ENCODE measurements at places on chromosomes 11 and 22.

GRCh38 chr11:118410055-118410745 lies 8.8 kb downstream of the ATP5MG start:
- no peak for DNase-seq

- no peak for DNase-seq
These were observed 85.9 kb upstream of the GRK3 start for GRCh38 chr22:25478528-25478927.

- no peak for DNase-seq
These were observed 59.3 kb downstream of the C11orf58 start for GRCh38 chr11:16797776-16798175.

DNA sequence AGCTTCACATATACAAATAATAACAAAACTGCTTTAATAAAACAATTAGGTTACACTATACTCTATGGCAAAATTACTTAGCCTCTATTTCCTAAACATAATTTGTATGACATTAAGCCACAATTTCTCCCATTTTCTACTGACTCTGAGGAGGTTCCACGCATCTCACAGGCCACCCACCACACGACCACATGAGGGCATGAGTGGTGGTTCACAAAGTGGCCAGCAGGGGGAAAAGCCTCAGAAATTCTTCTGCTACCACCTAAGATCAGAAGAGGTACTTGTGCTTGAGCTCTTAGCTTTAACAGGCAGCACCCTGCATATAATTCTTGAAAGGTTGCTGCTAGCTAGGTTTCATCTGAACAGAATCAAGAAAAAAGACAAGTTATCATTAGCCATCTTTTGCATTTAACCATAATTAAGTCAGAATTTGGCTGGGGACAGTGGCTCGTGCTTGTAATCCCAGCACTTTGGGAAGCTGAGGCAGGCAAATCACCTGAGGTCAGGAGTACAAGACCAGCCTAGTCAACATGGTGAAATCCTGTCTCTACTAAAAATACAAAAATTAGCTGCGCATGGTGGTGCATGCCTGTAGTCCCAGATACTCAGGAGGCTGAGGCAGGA lies 7.7 kb downstream of the LPXN start:
- peak; percentile 78 for DNase-seq

GRCh38 chr11:124934862-124935547 lies 842 bp downstream of the HEPACAM start:
- DNase-seq, result no peak

- peak; percentile 15 for DNase-seq
These were observed 23.4 kb downstream of the OVOL1 start for GRCh38 chr11:65810046-65810868.

DNA sequence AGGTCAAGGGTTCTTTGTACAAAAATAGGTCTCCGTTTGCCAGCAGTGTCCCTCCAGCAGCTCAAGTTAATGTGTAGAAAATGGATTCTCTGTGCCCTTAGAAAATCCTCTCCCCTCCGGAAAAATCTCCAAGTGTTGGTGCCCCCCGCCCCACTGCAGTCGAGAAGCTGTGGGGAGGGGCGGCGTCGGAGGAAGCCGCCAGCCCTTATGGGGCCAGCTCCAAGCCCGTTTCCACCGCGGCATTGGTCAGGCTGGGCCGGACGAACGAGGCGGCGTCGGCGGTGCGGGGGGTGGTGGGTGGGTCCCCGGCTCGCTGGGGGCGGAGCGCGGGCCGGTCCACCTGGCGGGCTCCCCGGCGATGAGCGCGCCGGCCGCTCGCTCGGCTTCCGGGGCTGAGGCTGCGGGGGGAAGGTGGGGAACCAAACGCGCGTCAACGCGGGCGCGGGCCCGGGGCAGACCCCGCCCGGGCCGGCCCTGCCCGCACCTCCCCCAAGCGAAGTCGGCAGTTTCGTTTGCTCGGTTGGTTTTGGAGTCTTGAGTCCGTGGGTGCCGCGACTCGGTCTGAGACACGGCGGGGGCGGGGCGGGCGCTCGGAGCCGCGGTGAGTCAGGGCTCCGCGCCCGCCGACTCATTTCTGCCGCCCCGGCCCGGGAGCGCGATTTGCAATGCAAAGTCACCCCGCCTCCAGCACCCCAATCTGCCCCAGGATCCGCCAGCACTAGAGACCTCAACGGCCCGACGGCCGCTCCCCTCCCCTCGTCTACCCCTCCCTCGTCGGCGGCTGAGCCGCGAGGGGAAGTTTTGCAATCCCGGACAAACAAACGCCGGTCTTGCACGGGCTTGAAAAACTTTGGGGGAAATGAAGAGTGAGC lies 1.4 kb downstream of the ASCL2 start:
- peak; percentile 37 for DNase-seq

- no peak for DNase-seq
These were observed 67.4 kb upstream of the SLC22A12 start for GRCh38 chr11:64523456-64524157.

DNA sequence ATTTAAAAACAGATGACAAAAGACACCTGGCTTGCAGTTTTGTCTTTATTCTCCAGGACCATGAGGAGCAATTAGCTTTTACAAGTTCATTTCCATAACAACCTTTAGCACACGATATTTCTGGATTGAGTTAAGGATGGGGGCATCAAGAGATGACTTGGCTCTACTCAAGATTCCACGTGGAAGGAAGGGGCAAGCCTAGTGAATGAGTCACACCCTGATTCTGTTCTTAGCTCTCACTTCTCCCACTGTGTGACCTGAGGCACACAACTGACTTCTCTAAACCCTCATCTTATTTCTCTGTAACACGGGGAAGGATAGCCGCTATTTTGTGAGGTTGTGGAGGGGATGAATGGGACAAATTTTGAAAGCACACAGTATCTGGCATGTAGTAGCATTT lies 185.5 kb downstream of the KIRREL3 start:
- DNase-seq, result no peak

Data from CD4-positive, alpha-beta T cell treated with Interleukin-1 beta for 1 hour (primary cell).